Suprapubic skin (tissue), 4 donors: ENCODE measurements at places on chromosomes 6 and 20.

- no peak for DNase-seq
Measured at GRCh38 chr6:2439082-2439481, 193.7 kb upstream of the GMDS start.

DNA sequence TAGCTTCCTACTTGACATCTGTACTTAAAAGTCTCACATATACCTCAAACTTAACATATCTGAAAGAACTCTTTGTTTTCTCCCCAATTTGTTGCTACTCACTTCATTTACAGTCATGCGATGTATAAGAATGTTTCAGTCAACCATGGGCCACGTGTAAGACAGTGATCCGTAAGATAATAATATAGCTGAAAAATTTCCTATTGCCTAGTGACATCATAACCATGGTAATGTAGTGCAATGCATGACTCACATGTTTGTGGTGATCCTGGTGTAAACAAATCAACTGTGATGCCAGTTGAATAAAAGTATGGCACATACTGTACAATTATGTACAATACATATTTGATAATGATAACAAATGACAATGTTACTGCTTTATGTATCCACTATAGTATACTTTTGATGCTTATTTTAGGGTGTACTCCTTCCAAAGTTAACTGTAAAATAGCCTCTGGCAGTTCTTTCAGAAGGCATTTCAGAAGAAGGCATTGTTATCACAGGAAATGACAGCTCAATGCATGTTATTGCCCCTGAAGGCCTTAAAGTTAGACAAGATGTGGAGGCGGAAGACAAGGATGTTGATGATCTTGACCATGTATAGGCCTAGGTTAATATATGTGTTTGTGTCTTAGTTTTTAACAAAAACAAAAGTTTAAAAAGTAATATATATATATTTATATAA, 579.0 kb downstream of the EPHA7 start:
- no peak for DNase-seq

GRCh38 chr6:127914240-127914639, 13.4 kb upstream of the THEMIS start:
- DNase-seq: no peak

GRCh38 chr6:80608881-80609280, 502.4 kb downstream of the BCKDHB start:
- no peak for DNase-seq

DNA sequence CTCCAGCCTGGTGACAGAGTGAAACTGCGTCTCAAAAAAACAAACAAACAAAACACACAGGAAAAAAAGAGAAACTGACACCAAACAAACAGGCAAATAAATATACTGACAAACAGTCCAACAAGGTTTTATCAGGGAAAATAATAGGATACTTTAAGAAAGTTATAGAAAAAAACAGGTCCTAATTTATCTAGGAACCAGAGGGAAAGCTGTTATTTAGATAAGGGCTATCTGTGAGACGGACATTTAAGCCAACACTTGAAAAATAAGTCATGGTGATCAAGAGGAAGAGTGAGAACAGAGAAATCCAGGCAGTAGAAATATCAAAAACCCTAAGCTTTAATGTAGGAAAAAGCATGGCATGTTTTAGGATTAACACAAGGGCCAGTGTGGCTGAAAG, 68.9 kb downstream of the FAM217A start:
- DNase-seq: no peak

DNA sequence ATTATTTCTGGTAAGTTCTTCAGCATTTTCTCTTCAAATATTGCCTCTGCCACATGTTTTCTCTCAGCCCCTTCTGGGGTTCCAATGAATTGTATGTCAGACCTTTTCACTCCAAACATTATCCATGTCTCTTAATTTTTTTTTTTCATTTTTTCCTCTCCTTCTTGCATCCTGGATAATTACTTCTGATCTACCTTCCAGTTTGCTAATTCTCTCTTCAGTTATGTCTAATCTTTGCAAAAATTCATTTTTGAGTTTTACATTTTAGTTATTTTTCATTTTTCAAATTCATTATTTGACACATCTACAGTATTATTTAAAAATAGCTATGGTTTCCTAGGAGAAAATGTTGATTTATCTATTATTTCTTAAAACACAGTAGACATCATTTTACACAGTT, 271.7 kb downstream of the TFAP2B start:
- no peak for DNase-seq

GRCh38 chr6:164753517-164753916, 555.9 kb downstream of the C6orf118 start:
- no peak for DNase-seq
